ENCODE measurements at places on chromosomes 11 and 22.

DNA sequence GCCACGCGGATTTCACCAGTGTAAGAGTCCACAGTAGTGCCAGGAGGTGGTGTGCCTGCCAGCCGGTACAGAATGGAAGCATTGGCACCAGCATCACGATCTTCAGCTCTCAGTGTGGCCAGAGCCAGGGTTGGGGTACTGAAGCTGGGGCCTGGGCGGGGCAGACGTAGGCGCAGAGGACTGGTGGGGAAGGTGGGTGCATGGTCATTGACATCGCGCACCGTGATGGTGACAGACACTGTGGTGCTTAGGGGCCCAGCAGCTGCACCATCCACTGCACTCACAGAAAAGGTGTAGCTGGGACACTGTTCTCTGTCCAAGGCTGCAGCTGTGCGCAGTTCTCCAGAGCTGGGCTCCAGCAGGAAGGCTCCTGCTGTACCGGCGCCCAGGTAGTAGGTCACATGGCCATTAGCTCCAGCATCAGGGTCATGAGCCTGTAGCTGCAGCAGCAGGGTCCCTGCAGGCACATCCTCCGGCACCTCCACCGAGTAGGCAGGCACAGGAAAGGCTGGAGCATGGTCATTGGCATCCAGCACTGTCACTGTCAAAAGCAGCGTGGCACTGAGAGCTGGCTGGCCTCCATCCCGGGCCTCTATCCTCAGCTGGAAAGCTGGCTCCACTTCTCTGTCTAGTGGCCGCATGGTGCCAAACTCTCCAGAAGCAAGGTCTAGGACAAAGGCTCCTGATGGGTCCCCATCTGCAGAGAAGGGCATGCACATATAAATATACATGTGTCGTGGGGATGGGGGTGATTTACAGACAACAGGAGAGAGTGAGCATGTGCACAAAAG lies 7.9 kb upstream of the TPP1 start:
- DNase-seq: no peak

- no peak for DNase-seq
Measured at GRCh38 chr11:92266806-92267205, 42.2 kb downstream of the FAT3 start.

DNA sequence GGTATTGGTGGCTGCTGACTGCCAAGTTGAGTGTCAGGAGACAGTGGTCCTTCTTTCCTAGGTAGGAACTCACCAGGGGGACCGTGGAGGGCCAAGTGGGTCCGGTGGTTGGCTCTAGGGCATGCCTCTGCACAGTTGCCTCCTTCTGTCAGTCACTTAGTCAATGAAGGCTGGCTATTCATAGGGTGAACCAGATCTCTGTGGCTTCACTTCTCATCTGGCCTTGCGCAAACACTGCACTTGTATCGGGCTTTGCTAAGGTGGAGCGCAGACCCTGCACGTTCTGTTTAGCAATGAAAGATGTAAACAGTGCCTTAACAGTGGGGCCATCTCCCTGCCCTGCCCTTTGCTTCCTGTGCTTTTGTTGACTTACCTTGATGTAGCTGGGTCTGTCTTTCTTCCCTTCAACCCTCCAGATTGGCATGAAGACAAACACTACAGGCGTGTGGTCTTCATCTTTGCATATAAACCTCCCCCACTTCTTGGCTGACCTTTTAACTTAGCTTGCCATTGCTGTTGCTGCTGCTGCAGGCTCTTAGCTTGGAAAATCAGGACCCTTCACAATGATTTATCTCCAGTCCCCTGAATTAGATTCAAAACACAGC lies 6.7 kb upstream of the SORL1-AS1 start:
- DNase-seq: no peak

DNA sequence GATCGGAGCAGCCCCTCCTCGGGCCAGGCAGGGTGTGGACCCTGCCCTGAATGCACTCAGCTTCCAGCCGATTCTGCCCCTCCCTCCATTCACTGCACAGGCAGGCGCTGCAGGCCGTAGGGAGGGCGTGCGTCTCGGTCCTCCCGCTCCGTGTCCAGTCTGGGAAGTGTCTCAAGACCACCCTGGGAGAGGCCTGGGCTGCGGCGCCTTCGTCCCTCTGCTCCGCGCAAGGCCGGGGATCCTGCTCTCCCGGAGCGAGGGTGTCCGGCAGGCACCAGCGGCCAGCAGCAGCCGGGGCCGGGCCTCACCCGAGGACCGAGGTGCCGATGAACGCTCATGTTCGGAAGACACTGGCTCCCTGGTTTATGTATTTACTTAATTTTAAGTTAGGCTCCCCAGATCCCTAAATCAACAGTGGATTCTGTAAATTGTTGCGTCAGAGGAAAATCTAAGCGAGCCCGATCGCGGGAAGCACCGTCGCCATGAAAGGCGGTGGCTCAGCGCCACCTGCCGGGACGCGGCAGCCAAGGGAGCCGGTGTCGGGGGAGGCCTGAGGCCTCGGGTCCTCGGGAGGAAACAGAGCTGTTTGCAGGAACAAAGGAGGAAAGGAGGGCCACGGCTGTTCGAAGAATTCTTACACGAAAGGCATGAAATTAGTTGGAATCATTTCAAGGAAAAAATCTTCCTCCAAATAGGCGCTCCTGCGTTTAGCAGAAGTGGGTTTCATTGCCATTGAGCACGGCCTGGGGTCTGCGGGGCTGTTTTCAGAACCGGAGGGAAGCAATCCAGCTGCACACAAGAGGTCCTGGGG lies 195.3 kb downstream of the BRD1 start:
- no peak for DNase-seq

DNA sequence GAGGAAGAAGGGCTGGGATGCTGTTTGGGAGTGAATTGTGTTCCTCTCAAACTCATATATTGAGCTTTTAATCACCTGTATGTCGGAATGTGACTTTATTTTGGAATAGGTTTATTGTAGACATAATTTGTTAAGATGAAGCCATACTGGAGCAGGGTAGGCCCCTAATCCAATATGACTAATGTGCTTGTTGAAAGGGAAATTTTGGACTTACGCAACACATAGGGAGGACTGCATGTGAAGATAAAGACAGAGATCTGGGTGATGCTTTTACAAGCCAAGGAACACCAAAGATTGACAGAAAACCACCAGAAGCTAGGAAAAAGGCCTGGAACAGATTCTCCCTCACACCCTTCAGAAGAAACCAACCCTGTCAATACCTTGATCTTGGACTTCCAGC lies 43.2 kb upstream of the OVCH2 start:
- no peak for DNase-seq

DNA sequence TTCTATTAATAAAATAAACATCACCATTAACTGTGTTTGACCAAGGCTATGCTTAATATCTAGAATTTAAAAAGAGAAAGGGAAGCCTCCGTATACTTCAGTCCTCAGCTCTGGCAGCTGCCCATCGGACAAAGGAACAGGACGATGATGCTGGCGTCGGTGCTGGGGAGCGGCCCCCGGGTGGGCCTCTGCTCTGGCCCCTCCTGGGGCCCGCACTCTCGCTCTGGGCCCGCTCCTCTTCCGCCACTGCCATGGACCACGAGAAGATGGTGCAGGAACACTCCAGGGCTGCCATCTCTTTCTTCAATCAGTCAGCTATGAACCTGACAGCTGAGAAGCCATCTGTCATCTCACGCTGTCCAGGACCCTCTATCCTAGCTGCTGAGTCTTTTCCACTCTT lies 25.3 kb downstream of the PDHX start:
- no peak for DNase-seq
